ENCODE measurements at places on chromosomes 12 and 14.
A peak's percentile ranks its signal among the peaks of the same experiment; 100 is the strongest.

DNA sequence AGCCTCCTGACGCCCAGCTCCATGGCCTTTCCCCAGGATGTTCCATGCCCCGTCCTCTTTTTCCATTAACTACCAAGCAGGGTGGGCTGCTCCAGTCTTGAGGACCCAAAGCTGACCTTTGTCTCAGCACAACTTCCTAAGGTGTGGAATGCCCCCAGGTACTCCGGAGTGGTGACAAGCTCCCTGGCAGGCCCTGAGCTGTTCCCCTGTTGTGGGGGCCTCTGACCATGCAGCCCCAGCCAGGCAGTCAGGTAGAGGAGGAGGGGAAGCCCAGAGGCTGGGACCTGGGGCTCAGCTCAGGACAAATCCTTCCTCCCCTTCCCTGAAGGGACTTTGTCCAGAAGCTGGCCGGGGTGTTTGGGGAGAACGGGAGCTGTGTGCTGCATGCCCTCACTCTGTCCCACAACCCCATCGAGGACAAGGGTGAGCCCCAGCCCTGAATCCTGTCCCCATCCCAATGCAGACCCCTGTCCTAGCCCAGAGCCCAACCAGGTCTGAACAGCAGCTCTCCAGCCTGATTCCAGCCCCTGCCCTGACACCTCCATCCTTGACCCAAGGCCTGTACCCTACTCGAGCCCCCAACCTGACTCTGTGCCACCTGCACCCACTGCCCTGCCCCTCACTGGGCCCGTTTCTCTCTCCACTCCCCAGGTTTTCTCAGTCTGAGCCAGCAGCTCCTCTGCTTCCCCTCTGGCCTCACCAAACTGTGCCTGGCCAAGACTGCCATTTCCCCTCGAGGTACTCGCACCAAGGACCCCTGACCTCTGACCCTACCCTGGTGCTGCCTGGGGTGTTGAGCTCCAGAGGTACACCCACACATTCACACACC lies 4.4 kb downstream of the CARMIL3 start:
- peaks cover 15% of the 10 kb centered on the region for H3K27me3 ChIP-seq
- H3K27ac ChIP-seq, result no peak overlapping the region
- H3K4me3 ChIP-seq, result no peak overlapping the region
- DNase-seq, result no peak
- H3K4me1 ChIP-seq, result peaks cover 12% of the 10 kb centered on the region

GRCh38 chr12:107320033-107320928 lies 226.9 kb upstream of the CRY1 start:
- DNase-seq, result peak; percentile 86
- H3K4me1 ChIP-seq, result peaks cover 55% of the 10 kb centered on the region

DNA sequence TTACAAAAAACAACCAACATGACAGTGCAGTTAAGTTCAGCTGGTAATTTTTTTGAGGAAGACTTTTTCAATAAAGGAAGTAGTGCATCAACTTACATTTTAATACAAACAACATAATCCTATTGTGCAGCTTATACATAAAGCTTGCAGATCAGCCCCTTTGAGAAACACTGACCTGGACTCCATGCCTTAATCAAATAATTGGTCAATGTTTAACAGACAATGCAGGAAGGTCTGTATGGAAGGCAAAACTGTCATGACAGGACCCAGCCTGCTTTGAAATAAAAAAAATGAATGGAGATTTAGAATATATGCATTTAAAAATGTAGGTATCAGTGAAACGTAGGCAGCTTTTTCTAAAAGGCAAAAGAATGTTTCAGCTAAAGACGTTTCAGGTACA lies 321.7 kb upstream of the RPL10L start:
- no peak for DNase-seq
- H3K4me1 ChIP-seq, result no peaks in the 10 kb centered on the region
- no peak overlapping the region for H3K27ac ChIP-seq
- H3K27me3 ChIP-seq, result no peaks in the 10 kb centered on the region
- H3K36me3 ChIP-seq, result no peaks in the 10 kb centered on the region

DNA sequence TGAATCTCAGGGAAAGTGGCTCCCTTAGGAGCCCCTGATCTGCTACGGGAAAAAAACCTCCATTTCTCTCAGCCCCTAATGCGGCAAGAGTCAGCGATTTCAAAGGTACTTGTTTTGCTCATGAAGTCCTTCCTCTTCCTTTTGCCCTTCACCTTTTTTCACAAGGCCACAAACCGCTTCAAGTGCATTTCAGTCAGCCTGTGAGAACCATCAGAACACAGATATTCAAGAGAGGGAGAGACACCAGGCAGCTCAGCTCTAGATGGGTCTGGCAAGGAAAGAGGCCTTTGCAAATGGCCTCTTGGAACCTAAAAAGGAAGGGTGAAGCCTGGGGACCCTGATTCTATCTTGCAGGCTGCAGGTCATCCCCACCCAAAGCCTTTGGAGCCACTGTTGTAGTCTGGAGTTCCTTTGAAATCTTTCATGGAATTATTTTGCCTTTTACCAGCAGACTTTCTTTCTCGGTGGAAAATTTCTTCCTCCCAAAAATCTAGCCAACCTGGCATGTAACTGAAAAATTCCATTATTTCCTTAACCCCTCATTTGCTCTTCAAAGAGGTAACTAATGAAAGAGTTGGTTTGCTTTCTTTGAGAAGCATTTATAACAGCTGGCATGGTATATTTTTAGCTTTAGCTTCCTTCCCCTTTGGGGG lies 145.0 kb downstream of the SAMD4A start:
- H3K4me3 ChIP-seq, result no peak overlapping the region
- no peak for DNase-seq
- H3K4me1 ChIP-seq, result peaks cover 30% of the 10 kb centered on the region
- peak overlapping the region; percentile 29 for H3K27ac ChIP-seq
- no peaks in the 10 kb centered on the region for H3K27me3 ChIP-seq
- H3K36me3 ChIP-seq, result no peaks in the 10 kb centered on the region

GRCh38 chr14:59137256-59137655 lies 51.2 kb upstream of the DAAM1 start:
- peaks cover 12% of the 10 kb centered on the region for H3K27me3 ChIP-seq
- H3K27ac ChIP-seq, result no peak overlapping the region
- H3K4me1 ChIP-seq, result no peaks in the 10 kb centered on the region
- no peak overlapping the region for H3K4me3 ChIP-seq

GRCh38 chr14:28758885-28759652 lies 7.5 kb upstream of the FOXG1 start:
- H3K27me3 ChIP-seq, result peaks cover 100% of the 10 kb centered on the region
- peaks cover 2% of the 10 kb centered on the region for H3K4me1 ChIP-seq
- H3K27ac ChIP-seq, result no peak overlapping the region
- peaks cover 15% of the 10 kb centered on the region for H3K36me3 ChIP-seq
- H3K4me3 ChIP-seq, result no peak overlapping the region

DNA sequence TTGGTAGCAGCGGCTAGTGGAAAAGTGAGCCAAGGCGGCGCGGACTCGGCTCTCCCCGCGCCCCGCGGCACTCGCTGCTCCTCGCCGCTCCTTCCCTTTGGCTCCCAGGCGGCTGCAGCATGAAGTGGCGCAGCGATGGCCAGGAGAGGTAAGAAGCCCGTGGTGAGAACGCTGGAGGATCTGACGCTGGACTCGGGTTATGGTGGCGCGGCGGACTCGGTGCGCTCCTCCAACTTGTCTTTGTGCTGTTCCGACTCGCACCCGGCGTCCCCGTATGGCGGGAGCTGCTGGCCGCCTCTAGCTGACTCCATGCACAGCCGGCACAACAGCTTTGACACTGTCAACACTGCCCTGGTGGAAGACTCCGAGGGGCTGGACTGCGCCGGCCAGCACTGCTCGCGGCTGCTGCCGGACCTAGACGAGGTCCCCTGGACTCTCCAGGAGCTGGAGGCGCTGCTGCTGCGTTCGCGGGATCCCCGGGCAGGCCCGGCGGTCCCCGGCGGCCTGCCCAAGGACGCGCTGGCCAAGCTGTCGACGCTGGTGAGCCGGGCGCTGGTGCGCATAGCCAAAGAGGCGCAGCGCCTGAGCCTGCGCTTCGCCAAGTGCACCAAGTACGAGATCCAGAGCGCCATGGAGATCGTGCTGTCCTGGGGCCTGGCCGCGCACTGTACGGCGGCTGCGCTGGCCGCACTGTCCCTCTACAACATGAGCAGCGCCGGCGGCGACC lies 225.6 kb upstream of the CRY1 start:
- H3K27ac ChIP-seq, result peak overlapping the region; percentile 90
- peak overlapping the region; percentile 88 for H3K4me3 ChIP-seq
- H3K27me3 ChIP-seq, result peaks cover 4% of the 10 kb centered on the region
- no peaks in the 10 kb centered on the region for H3K36me3 ChIP-seq
- peaks cover 51% of the 10 kb centered on the region for H3K4me1 ChIP-seq
